Activated T-helper 17 cell treated with anti-CD3 and anti-CD28 coated beads, Interleukin-2, amount 50 U/mL, for 72 hours (primary cell): ENCODE measurements at places on chromosomes 6 and 20.

DNA sequence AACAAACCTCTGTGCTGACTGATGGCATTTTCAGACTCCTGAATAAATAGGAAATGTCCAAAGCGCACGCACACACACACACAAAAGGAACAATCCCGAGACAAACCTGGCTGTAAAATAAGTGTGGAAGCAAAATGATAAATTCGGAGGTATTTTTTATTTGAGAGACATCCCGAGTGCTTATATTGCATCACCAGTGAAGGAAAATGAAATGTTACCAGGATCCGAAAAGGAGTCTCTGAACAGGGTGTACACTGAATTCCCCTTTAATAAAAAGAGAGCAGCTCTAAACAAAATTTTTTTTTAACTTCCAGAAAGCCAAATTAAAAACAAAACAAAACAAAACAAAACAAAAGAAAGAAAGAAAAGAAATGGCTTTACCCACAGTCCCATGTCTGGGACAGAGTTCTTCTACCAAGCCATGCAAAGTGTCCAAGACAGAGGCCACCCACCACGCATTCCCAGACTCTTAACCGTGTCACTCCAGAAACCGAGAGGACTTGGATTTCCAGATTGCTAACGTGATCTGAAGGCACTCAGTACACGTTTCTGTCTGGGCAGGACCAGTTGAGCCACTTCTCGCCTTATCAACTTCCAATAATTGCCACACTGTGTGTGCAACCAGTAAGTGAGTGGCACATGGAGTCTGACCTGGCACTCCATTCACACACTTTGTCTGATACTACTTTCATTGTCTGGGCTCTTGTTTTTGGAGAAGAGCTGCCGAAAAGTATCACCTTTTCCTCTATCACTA is 817 bp downstream of the ME1 start:
- peaks cover 14% of the 10 kb centered on the region for H3K27me3 ChIP-seq
- no peak overlapping the region for H3K27ac ChIP-seq
- no peaks in the 10 kb centered on the region for H3K36me3 ChIP-seq

- no peak overlapping the region for H3K27ac ChIP-seq
- H3K27me3 ChIP-seq, result no peaks in the 10 kb centered on the region
- H3K4me1 ChIP-seq, result peaks cover 24% of the 10 kb centered on the region
- ATAC-seq, result no peak
- H3K4me3 ChIP-seq, result no peak overlapping the region
- H3K36me3 ChIP-seq, result peaks cover 31% of the 10 kb centered on the region
Observed at GRCh38 chr20:47348539-47349142, 7.9 kb downstream of the ZMYND8 start.

- H3K36me3 ChIP-seq, result no peaks in the 10 kb centered on the region
- H3K4me1 ChIP-seq, result no peaks in the 10 kb centered on the region
- no peak overlapping the region for H3K27ac ChIP-seq
- peaks cover 46% of the 10 kb centered on the region for H3K27me3 ChIP-seq
- H3K4me3 ChIP-seq, result no peak overlapping the region
Observed at GRCh38 chr20:46802722-46803121, 91.9 kb upstream of the EYA2 start.

DNA sequence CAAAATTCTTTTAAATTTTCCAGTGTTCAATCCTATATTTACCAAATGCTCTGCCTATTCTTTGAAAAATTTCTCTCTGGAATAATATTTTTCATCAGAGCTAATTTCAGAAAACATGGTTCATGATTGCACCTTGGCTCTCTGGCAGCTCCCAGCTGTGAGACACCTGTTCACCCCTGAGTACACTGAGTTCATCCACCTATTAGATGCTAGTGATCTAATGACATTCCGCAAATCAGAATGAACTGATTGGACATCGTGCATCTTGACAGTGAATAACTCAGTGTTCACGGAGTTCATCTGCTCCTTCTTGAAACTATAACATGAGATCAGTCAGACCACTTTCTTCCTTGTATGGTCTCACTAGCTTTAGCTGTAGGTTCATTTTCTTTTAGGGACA is 3.9 kb upstream of the SHPRH start:
- peaks cover 8% of the 10 kb centered on the region for H3K4me1 ChIP-seq
- no peak for ATAC-seq
- no peak overlapping the region for H3K27ac ChIP-seq
- H3K27me3 ChIP-seq, result no peaks in the 10 kb centered on the region

- H3K4me3 ChIP-seq, result no peak overlapping the region
- no peaks in the 10 kb centered on the region for H3K36me3 ChIP-seq
- H3K4me1 ChIP-seq, result no peaks in the 10 kb centered on the region
Observed at GRCh38 chr6:64170316-64170715, 534.7 kb downstream of the PHF3 start.

- H3K4me1 ChIP-seq, result peaks cover 4% of the 10 kb centered on the region
- no peak for ATAC-seq
Observed at GRCh38 chr20:31770243-31770642, 31.2 kb downstream of the TPX2 start.

GRCh38 chr6:168206661-168207274 is 112.8 kb downstream of the DACT2 start:
- H3K4me1 ChIP-seq, result no peaks in the 10 kb centered on the region
- H3K36me3 ChIP-seq, result no peaks in the 10 kb centered on the region
- H3K27me3 ChIP-seq, result peaks cover 8% of the 10 kb centered on the region
- H3K27ac ChIP-seq, result no peak overlapping the region
- ATAC-seq, result no peak

DNA sequence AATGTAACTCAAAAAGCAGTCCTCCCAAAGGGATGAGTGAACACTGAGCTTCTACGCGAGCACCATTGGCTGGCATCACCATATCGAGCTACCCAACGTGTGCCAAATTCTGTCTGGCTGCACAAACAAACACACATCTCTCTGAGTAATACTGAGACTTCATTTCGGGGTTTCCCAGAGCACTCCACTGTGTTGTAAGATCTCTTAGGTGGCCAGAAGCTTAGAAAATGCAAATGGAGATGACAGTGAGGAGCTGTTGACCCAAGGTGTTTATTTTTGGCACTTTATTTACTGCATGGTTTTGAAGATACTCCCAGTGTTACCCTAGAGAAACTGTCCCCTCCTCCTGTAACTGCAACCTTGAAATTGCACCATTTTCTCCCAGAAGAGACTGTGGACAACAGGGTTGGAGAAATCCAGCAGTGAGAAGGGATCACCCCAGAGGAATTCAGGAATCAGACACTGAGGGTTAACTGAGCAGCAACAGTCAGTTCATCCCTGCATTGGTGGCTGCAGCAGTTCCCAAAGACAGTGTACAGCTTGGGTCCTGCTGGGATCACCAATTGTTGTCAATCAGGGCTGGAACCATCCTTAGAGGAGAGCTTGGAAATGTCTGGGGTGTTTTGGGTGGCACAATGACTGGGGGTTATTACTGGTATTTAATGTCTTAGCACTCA is 1.0 kb upstream of the RIPOR2 start:
- no peaks in the 10 kb centered on the region for H3K27me3 ChIP-seq
- H3K27ac ChIP-seq, result peak overlapping the region; percentile 92
- peak overlapping the region; percentile 93 for H3K4me3 ChIP-seq
- ATAC-seq, result peak; percentile 73
- peaks cover 18% of the 10 kb centered on the region for H3K36me3 ChIP-seq

DNA sequence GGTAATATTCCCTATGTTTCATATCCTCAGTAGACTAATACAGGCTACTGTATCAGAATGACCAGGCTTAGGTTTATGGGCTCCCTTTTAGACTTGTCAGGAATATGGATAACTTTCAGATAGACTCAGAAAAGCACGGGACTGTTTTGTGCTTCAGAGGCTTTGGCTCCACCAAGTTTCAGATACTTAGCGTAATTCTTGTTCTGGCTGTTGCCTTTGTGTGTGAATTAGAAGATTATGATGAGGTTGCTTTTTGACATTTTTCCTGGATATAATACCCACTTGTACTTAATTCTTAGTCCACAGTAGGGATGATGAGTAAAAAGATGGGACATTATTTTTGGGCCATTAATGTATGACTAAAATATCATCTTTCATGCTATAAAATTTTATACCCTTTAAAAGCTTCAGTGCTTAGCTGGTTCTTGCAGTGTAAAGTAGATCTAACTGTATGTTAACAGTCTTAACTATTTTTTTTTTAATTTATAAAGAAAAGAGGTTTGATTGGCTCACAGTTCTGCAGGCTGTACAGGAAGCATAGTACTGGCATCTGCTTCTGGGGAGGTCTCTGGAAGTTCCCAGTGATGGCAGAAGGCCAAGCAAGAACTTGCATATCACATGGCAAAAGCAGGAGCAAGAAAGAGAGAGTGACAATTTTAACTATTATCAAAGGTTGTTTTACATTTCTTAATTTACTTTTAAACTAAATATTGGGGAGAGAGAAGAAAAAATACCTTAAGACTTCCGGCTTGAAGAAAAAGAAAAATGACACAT is 120.7 kb downstream of the ZFAND3 start:
- ATAC-seq, result no peak
- H3K27me3 ChIP-seq, result no peaks in the 10 kb centered on the region
- H3K27ac ChIP-seq, result no peak overlapping the region
- peaks cover 5% of the 10 kb centered on the region for H3K36me3 ChIP-seq
- H3K4me1 ChIP-seq, result peaks cover 14% of the 10 kb centered on the region
